ENCODE measurements at places on chromosomes 1 and 21.

GRCh38 chr1:158398818-158399514 is at the start of gene OR10T2:
OR10T2 (minus strand) TSS chr1:158399466; CDS start chr1:158399466, 0 bp downstream.
- no peak for DNase-seq

GRCh38 chr1:33327587-33328325 is 6.9 kb upstream of the A3GALT2 start:
- no peak for DNase-seq

DNA sequence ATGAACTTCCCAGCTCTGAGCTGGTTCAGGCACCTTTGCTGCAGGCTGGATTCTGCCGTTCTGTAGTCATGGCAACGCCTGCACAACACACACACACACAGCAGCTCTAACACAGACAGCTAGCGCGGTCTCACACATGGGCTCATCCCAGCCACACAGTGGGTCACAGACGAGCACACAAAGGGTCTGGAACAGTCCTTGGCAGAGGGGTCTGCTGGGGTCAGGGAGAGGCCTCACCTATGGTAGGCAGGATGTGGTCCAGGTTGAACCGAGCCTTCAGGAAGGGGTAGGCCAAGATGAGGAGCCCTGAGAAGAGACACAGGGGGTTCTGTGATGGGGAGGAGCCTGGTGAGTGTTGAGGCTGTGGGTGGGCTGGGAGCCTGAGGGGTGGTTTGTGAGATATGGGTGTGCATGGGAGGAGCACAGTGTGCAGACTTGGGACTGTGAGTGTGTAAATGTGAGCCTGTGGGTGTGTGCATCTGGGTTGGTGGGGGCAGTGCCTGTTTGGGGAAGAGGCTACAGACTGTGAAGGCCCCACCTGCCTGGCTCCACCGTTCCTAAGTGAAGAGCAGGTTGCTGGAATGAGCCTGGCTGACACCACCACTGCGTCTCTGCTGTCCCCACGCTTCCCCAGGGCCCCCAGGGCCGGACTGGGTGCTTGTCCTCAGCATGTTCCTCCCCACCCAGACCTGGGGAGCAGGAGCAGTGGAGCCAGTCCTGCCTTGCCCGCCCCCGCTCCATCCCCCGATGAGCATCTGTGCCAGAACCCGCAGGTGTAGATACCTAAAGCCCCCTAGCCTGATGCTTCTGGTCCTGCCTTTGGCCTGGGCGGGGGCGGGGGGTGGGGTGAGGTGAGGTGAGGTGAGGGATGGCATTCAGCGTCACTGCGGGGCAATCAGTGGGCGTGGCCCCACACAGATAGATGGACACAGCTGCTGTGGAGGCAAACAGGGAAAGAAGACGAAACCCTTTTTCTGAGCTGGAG is 1.5 kb downstream of the KNCN start:
- DNase-seq: no peak

DNA sequence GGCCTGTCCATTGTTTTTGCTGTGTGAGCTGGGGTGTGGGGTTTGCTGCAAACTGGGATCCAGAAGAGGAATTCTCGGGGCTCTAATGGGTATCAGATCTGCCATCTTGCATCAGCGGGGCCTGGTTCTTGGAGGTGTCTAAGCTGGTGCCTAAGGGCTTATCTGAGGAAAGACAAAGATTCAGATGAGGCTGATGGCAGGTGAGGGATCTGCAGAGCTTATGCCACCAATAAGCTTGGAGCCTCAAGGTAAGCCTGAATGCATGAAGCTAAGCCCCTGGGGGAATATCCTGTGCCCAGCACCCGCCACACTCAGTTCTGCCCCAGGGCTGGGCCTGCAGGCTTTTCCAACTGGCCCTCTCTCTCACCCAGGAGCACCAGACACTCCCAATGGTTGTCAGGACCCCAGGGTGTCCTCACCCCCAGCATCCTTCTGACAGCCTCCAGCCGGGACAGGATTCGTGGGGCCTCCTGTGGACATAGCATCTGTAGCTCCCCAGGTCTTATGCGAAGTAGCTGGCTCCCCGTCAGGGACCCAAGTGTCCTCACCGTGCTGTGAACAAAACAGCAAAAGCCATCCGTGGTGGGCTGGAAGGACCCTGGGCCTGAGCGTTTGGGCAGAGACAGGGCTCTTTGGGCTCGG is 9.5 kb upstream of the GSTM3 start:
- DNase-seq: no peak

GRCh38 chr1:19613171-19613703 is 30.9 kb upstream of the NBL1 start:
- DNase-seq: no peak

GRCh38 chr1:41695118-41695745 is 210.7 kb upstream of the EDN2 start:
- DNase-seq: no peak

DNA sequence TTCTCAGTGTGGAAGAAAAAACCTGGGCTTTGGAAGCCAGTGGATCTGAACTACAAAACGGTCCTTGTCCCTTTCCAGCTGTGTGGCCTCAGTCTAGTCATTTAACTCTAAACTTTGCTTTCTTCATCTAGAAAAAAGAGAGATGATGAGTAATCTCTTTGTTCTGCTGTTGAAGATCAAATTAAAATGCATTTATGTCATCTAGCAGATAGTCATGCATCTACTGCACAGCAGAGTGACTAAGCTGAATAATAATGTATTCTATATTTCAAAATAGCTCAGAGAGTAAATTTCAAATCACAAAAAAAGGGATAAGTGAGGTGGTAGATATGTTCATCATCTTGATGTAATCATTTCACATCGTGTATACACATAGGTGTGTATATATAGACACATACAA is 473.2 kb downstream of the DSCAM start:
- no peak for DNase-seq

DNA sequence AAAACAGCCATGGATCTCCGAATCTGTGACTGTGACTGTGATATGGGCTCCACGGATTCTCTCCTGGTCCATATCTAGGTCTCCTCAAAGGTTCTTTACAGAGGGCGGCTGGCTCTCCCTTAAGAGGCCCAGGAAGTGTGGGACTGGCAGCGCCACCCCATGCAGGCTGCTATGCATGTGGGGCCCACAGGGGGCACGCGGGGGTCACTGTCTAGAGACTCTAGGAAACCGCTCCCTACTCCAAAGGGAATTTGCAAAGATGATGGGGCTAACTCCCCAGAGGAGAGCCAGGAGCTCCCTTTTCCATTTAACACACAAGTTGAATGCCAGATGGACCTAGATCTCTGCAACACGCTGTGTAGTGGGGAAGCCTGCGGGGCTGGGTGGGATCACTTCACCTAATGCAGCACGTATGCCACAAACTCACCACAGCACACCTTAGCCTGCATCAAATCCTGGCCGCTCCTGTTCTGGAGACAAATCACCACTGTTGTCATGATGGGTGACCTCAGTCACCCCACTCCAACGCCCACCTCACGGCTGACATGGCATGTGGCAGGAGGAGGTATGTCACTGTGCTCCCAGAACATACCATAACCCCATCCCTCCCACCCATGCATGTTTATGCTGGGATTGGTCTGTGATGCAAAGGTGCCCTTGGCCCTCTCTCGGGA is 61.7 kb downstream of the SLC45A1 start:
- no peak for DNase-seq

DNA sequence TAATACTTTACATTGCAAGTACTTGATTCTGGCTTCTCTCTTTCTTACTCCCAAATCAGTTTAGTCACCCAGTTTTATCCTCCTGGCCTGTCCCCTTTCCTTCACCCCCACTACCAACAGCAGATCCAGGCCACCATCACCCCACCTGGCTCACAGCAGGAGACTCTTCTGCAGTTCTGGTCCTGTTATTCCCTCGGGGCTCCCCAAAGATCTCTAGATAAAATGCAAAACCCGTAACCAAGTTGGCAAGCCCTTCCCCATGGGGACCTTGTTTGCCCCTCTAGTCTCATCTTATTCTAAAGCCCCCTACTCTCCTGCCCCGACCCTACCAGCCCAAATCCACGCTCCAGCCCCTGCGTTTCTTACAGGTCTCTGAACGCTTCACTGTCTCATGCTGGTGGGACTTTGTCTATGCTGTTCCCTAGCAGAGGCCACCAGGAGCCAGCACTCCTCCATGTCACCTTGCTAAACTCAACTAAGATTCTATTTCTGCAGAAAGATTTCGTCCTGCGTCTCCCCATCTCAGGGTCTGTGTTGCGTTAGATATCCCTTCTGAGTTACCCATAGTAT is 4.0 kb downstream of the ABCG1 start:
- no peak for DNase-seq

DNA sequence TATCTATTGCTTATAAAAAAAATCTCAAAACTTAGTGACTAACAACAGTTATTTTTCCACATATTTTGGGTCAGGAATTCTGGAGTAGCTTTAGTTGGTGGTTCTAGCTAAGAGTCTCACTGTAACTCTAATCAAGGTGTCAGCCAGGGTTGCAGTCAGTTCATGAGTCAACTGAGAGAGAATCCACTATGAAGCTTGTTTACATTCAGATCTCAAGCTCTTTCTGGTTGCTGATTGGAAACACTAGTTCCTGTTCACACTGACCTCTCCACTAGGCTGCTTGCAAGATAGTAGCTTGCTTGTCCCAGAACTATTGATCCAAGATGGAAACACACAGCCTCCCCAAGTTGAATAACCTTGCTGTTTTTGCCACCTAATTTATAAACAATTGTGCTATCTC is 1192.1 kb upstream of the B3GALT2 start:
- DNase-seq: no peak

GRCh38 chr1:182029002-182029378 is 32.5 kb downstream of the ZNF648 start:
- no peak for DNase-seq

DNA sequence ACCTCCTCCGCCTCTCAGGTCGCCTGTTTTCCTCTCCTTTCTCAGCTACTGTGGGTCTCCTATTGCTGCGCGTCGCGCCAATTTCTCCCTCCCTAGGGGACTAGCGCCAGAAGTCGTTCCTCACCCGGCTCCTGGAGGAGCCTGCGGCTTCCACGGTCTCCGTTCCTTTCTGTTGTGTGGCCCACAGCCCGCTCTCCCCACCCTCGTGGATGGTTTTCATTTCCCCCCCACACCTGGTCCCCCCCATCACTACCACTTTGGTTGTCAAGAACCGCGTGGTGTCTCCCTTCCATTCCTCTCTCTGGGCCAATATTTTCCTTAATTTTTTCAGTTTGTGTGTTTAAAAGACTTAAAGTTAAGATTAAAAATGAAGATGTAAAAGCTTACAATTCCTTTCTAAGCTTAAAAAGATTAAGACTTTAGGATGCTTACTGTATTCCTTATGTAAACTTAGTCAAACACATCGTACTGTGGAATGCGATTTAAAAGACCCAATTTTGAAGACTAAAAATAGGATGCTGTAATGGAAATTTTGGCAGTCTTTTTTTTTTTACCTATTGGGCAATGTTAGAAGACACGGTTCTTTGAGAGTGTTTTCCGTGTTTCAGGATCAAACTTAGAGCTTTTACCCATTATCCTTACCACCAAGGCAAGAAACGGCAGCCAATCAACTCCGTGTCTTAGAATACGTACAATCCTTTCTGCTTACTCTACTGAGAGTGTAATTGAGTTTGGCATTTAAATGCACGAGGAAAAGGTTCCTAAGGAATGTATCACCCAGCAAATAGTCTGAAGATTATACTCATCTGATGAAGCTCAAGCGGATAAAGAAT is 773 bp downstream of the CNST start:
- no peak for DNase-seq

DNA sequence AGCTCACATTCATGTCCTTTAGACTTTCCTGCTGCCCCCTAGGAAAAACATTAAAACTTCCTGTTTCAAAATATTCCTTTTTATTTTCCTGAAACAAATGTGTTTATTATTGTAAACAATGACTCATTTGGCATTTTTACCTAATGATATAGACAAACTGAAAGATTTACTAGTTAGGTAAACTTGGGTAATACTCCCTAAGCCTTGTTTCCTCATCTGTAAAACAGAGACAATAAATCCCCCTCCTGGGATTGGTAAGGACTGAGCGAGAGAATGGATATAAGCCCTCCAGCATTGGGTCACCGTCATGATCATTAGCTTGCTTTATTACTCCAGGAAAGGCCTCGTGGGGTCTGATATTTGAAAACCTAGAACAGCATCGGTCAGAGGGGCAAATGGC is 59.8 kb downstream of the LPAR3 start:
- no peak for DNase-seq

- no peak for DNase-seq
Observed at GRCh38 chr1:93694819-93695218, 13.2 kb upstream of the BCAR3 start.

DNA sequence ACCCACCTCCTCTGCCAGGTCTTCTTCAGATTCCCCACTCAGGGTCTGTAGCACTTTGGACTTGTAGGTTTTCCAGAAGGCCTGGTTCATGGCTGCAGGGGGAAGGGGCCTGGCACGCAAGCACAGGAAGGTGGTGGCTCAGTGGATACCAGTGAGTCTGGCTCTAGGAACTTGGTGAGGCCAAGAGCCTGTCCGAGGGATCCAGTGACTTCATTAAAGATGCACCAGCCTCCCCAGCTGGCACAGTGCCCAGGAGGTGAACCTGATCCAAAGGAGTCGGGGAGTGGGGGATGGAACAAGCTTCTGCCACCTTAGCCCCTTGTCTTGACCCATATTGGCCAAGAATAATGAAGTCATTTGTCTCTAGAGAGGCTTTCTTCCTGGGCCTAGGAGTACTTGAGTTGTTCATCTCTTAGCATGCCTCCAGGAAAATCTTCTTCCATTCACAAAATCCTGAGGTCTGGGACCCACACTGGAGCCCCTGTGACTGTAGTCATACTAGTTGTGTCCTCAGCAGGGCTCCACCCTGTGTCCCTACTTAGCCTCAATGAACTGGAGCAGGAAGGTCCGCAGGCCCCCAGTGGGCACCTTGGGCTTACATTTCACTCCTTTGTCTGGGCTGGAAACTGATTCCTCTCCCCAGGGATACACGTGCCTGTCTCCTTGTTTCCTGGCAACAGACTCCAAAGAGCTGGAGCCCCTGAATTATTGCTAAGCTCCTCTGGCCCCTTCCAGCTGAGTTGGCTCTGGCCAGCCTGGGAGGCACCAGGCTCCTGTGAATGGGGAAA is at the start of gene C1orf232:
Gene C1orf232 (minus strand): TSS at position 554 of the 788 bp plus-strand sequence. CDS start 464 bp downstream, at position 90.
- no peak for DNase-seq

- DNase-seq: no peak
Observed at GRCh38 chr1:93638981-93639380, 42.7 kb downstream of the BCAR3 start.

GRCh38 chr1:100719490-100719889 is at the start of gene VCAM1:
VCAM1 (plus strand) TSS chr1:100719742; CDS start chr1:100719861, 119 bp downstream.
- DNase-seq: no peak

GRCh38 chr1:15452866-15453571 is 3.5 kb upstream of the CELA2A start:
- no peak for DNase-seq

Measured in activated CD4-positive, alpha-beta T cell treated with anti-CD3 and anti-CD28 coated beads, Interleukin-2, amount 50 U/mL, for 48 hours (primary cell).